Heart right ventricle (tissue), 16 donors: ENCODE measurements at places on chromosomes 3 and 15. TPM values are rescaled to one million over a fixed set of nuclear protein-coding genes. Genes with fewer than 3 reads are reported as not detected.

The TP53BP1 gene
- total RNA-seq, result 29.3 TPM

The FBXW12 gene
- 0.28 TPM for total RNA-seq

The ROBO2 gene
- 0.40 TPM for total RNA-seq

The VILL gene
- 3.7 TPM for total RNA-seq

The PIERCE2 gene
- total RNA-seq, result 3.0 TPM

The SELENOK gene
- total RNA-seq, result 93.5 TPM

The RARB gene
- total RNA-seq, result 8.6 TPM

The ROBO1 gene
- total RNA-seq, result 6.2 TPM

The PRR20G gene
- total RNA-seq, result not detected

The AGBL1 gene
- total RNA-seq, result 0.02 TPM

The KLHL6 gene
- 0.47 TPM for total RNA-seq

The ITPR1 gene
- total RNA-seq, result 16.7 TPM

The THAP10 gene
- total RNA-seq, result 3.8 TPM

The B3GALNT1 gene
- total RNA-seq, result 75.0 TPM

The PPM1L gene
- 55.5 TPM for total RNA-seq

The SI gene
- not detected for total RNA-seq

The TMCO5A gene
- not detected for total RNA-seq

The MAGEL2 gene
- total RNA-seq, result not detected
